ENCODE measurements at places on chromosomes 1 and 21.

- no peak for DNase-seq
These were observed 333.5 kb downstream of the SIPA1L2 start for GRCh38 chr1:232296461-232296860.

GRCh38 chr1:16979475-16980327, 719 bp downstream of the MFAP2 start:
- peak; percentile 23 for DNase-seq

DNA sequence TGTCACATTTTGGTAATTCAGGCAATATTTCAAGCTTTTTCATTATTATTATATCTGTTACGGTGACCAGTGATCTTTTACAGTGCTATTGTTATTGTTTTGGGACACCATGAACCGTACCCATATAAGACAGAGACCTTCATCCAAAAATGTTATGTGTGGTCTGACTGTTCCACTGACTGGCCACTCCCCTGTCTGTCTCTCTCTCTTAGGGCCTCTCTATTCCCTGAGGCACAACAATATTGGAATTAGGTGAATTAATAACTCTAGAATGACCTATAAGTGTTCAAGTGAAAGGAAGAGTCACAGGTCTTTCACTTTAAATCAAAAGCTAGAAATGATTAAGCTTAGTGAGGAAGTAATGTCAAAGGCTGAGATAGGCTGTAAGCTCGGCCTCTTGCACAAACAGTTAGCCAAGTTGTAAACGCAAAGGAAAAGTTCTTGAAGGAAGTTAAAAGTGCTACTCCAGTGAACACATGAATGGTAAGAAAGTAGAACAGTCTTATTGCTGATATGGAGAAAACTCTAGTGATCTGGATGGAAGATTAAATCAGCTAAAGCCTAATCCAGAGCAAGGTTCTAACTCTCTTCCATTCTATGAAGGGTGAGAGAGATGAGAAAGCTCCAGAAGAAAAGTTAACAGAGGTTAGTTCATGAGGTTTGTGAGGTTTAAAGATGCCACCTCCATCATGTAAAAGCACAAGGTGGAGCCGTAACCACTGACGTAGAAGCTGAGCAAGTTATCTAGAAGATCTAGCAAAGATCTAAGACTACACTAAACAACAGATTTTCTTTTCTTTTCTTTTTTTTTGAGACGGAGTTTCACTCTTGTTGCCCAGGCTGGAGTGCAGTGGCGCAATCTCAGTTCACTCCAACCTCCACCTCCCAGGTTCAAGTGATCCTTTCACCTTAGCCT, 19.7 kb upstream of the DIPK1A start:
- no peak for DNase-seq

- DNase-seq = peak; percentile 5
These were observed 55.3 kb downstream of the SETD4 start for GRCh38 chr21:36005018-36005417.

GRCh38 chr1:118783095-118783758, 204.9 kb downstream of the TBX15 start:
- DNase-seq = peak; percentile 53

DNA sequence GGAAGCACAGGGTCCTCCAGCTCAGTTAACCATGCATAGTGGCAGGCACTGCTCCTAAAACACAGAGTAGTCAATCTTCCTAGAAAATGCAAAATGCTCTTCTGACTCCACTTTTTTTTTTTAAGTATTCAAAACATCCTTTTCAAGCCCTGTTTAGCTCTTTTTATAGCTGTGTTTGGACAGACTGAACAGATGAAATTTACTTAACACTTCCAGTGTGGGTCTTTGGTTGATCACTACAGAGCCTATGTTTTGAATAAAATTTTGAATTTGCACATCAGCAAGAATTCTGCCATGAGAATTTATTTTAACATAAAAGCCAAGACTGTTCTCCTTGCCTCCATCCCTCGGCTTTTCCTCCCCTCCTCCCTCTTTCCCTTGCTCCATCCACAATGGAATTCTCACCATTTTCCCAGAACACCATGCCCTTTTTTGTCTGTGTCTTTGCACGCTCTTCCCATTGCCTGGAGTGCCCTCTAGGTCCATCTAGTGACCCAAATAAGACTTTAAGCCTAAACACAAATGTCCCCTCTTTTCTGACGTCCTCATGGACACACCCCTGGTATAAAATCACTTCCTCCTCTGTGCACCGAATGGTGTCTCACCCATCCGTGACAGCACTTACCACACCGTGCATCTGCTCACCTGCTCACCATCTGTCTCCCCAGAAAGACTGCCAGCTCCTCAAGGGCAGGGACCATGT, 24.0 kb upstream of the CPT2 start:
- DNase-seq = peak; percentile 93

DNA sequence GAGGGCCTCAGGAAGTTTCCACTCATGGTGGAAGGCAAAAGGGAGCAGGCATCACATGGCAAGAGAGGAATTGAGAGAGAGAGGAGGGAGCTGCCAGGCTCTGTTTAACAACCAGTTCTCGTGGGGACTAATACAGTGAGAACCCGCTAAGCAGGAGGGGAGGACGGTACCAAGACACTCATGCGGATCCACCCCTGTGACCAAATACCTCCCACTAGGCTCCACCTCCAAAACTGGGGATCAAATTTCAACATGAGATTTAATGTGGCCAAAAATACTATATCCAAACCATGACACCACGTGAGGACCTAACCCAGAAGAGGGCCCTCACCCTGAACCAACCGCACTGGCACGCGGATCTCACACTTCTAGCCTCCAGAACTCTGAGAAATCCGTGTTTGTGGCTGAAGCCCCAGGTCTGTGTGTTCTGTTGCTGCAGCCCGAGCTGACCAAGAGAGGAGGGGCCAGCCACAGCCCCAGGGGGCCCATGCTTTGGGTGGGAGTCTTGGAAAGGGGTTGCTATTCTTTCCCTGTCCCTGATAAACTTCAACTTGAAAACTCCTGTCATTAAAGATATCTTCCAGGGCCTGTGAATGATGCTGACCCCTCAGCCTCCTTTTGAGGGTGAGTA, 32.0 kb downstream of the TRIM67 start:
- DNase-seq = peak; percentile 7

DNA sequence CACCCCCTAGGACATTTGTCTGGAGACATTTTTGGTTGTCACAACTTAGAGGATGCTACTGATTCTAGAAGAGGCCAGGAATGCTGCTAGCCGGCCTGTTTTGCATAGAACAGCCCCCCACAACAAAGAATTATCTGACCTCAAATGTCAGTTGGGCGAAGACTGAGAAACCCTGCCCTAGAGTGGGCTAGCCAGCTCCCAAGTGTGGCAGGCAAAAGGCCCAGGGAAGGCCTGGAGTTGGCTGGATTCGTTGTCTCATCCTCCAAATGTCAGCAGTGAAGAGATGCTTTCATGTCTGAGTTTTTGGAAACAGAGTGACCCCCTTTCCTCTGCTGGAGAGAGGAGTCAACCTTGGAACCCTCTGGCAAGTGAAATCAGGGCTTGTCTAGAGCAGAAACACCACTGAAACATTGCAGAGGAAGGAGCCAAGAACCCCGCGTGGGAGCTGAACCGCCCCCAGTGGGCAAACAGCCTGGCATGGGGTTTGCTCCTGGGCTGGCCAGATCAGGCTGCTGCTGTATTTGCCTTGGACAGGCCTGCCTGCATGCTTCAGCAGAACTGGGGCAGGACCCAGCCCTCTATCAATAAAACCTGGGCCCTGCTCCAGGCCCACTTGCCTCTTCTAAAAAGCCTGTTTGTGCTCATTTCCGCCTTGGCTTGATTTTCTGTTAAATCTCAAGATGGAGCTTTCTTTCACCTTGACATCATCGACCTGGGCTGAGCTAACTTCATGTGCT, 32.9 kb downstream of the RASSF5 start:
- no peak for DNase-seq

GRCh38 chr1:224180783-224181452, 2.1 kb upstream of the DEGS1 start:
- DNase-seq = no peak

DNA sequence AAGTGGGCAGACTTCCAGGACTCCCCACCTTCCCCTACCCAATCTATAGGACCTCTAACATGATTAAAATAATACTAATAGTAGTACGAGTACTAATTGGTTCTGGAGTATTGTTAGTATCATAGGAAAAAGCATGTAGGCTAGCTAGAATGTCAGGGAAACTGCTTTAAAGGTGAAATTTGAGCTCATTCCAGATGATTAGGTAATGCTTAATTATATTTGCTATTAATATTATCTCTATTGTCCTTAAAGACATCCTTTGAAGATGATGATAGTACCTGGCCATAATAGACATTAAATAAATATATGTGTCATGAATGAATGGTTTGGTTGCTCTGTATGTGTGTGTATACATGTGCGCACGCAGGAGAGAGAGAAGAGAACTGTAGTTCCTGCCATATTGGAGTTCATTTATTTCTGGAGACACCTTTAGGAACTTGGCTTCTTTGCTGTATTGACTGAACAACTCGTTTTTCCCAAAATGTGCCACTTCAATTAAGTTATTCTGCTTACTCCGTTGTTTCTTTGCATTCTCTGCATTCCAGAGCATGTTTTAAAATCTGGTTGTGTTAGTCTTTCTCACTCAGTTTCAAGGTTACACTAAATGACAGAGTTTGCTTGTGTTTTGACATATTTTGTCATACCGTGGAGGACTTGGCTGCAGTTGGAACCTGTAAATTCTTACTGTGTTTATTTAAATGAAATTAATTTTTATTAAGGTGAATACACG, 117.1 kb downstream of the OSBPL9 start:
- peak; percentile 52 for DNase-seq

- DNase-seq = no peak
These were observed 5.3 kb upstream of the RLF start for GRCh38 chr1:40155910-40156309.

DNA sequence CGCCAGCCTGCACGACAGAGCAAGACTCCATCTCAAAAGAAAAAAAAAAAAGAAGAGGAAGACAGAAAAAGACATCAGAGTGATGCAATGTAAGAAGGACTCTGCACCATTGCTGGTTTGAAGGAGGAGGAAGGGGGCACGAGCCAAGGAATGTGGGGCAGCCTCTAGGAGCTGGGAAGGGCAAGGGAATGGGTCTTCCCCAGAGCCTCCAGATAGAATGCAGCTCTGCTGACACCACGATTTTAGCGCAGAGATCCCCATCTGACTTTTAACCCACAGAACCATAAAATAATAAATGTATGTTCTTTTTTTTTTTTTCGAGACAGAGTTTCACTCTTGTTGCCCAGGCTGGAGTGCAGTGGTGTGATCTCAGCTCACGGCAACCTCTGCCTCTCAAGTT, 33.9 kb upstream of the LAMC2 start:
- DNase-seq = no peak

DNA sequence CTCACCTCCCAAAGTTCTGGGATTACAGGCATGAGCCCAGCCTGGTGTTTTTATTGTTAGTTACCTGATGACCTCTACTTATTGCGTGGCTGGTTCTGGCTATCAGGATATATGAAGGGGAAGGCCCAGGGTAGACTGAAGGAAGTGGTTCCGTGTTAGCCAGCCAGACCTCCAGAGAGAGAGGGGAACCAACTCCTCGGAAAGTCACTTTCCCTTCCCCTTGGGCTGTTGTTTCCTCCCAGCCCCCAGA, 2.5 kb upstream of the RCSD1 start:
- no peak for DNase-seq

DNA sequence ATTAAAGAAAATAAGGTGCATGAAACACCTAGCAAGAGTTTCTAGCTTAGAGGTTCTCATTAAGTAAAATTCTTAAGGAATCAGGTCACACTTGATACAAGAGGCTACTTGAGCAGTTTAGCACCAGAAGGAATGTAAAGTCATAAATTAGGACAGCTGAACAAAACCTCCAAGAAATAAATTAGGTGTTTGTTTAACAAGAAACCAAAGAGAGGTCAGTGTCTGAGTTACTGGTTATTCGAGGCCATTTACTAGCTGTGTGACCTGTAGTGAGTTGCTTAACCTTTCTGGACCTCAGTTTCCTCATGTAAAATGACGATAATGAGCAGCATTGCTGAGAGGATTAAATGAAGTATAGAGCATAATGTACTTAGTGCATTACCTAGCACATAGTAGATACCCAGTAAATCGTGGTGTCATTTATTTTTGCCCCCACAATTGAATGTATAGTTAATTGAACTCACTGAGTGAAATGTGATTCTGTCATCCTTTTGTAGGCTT, 908 bp upstream of the ELK4 start:
- peak; percentile 64 for DNase-seq

- peak; percentile 21 for DNase-seq
These were observed 3.2 kb upstream of the IBA57 start for GRCh38 chr1:228162286-228163006.

DNA sequence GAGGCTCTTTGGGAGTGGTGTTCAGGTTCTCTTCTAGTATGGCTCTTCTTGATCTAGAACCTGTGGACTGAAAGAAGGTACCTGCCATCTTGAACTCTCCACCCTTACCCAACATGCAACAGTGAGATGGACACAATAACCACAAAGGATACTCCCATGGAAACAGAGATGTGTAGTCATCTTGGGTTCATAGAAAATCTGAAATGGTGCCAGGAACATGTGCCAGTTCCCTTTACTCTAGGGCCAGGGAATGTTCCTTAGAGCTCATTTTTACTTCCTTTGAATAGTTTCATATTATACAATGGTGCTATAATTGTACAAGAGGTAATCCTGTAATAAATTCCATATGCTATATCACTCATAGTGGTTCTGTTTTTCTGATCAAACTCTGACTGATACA, 13.2 kb upstream of the SCYL3 start:
- no peak for DNase-seq

GRCh38 chr1:151728151-151729054, 7.1 kb downstream of the RIIAD1 start:
- DNase-seq = peak; percentile 34

DNA sequence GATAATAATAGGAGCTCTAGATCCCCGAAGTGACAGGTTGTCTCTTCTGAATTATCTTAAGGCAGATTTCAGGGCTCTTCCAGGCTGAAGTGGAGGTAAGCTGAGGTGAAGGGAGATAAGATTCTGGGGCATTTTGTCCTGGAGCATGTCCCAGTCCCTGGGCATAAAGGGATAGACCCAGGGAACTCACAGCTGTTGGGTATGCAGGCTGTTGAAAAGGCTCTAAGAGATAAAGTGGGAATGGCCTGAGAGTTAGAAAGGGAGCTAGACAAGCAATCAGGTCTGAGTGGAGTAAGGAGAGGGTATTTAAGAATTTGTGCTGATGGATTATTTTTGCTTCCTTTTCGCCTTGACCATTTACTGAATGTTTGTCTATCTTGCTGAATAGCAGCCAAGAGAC, 123.7 kb downstream of the NOS1AP start:
- DNase-seq = peak; percentile 24

GRCh38 chr1:196361112-196361714, 247.0 kb downstream of the KCNT2 start:
- DNase-seq = peak; percentile 79

GRCh38 chr1:39940253-39940652, 14.7 kb upstream of the MFSD2A start:
- no peak for DNase-seq

All from NCI-H69 (cell line).